Fibroblast of lung (primary cell): ENCODE measurements at places on chromosomes 3 and 15.

DNA sequence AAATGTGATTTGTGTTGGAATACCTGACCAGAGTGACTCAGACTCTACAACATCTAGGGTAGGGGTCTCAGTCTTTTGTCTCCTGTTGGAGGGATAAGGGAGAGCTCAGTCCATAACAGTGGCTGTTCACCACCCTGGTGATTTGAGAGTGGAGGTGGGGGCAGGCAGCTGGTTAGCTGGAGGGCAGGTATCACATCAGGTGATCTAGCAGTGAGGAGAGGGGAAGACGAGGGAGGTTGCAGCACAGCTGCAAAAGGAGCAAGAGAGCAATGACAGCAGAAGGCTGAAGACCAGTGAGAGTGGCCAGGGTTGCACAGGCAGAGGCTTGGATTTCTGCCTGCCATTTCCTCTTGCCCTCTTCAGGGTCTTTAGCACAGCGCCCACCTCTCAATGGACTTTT lies 38.4 kb downstream of the PLCL2 start:
- DNase-seq: no peak

DNA sequence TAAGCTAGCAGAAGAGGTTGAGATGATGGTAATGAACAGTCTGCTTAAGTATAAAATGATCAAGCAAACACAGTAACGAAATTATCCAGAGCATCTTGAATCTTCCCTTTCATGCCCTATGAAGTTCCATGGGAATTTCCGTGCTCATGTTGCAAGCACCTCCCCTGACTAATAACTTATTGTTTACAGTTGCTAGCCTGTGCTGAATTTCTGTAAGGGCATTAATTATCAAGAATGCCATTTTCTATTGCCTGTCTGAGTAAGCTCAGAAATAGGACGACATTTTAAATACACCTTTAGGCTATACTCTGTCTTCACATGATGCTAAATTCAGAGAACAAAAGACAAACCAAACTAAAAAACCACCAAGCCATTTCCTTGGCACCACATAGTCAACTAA lies 257.5 kb upstream of the LRTM1 start:
- peak; percentile 64 for DNase-seq

DNA sequence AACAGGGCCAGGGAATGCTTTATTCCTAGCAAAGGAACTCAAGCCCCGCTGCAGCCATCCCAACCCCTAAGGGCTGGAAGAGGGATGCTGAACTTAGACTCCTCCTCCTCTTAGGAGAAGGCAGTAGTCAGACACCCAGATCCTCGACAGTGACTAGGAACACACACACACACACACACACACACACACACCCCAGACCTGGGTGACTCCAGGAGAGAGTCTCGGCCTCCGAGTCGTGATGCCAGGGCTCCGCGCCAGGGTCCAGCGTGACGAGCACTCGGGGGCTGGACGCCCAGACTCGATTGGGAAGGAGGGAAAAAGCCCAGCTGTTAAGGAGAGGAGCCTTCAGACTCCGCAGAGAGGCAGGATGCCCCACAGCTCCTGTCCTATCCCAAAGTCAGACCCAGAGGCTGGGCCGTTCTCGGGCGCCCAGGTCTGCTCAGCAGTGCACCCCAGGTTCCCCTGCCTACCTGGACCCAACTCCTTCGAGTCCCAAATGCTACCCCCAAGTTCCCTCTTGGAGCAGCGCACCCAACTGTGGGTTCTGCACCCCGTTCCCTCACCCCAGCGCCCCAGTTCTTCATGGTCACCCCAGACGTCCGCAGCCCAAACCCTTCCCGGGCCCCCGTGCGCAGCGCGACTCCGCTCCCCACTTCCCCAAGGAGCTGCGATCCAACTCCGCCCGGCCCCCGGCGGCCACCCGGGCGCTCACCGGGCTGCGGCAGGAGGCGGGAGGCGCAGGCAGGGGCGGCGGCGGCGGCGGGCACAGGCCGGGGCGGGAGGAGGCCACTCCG lies 421 bp downstream of the BMF start:
- DNase-seq: peak; percentile 66

DNA sequence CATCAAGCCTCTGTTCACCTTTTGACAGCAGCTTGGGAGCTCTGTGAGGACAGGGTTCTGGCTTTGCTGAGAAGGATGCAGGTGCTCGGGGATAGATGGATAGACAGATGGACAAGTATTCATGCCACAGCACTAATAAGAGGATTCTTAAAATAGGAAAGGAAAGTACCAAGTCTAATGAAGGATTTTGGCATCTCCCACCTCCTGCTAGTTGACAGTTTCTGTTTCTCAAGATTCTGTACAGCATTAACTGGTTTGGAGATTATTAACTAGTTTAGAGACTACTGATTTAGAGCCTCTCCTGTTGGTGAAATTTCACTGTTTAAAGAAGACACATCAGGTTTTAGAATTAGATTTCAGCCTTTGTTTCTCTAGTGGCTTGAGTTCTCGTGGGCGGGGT lies 152.3 kb downstream of the CACNA1D start:
- DNase-seq: no peak

DNA sequence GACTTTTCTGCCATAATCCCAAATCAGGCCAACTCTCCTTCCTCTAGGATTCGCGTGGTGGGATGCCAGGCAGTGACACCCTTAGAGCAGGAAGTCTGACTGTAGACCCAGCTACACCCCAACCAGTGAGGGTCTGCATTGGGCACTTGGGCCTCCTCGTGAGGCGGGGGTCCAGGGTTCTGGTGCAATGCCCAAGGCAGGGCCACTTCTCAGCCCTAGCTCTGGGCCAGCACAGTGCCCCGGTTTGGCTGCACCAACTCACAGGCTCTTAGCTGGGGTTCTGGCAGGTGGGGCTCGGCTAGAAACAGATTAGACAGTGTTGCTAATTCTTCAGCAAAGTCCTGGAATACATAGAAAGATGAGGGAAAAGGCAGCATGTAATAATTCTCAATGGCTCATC lies 12.7 kb downstream of the CDAN1 start:
- DNase-seq: no peak

DNA sequence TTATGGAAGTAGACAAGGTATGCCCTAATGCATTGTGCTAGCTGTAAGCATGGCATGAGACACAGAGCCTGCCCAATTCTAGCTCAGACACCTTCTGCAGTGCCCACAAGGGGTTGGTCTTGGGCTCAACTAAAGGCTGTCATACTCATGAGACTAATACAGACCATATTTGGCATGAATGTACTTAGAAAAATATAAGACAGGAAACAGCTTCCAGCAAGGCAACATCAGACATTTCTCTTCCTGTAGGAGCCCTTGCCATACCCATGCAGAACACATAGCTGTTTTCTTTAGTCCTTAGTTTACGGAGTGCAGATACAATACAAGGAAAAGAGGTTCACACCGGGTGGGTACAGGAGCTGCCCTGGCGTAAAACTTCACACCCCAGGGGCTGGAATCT lies 30.5 kb upstream of the NR1I2 start:
- no peak for DNase-seq

DNA sequence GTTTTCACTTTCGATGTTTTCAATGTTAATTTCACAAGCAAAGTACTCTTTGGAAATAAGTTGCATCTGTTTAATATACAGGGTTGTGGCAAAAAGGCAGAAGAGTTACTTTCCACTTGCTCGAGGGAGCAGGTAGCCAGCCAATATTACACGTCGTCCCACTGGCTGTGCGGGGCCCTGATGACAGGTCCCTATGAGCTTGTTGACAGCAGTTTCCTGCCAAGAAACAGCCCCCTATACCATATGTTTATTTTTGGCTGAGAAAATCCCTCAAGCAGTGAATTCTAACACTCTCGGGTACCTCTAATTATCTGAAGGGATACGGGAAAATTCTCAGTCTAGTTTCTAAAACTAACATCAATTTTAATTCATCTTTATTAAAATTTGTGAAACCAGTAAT lies 116.8 kb upstream of the SGO1 start:
- DNase-seq: no peak

DNA sequence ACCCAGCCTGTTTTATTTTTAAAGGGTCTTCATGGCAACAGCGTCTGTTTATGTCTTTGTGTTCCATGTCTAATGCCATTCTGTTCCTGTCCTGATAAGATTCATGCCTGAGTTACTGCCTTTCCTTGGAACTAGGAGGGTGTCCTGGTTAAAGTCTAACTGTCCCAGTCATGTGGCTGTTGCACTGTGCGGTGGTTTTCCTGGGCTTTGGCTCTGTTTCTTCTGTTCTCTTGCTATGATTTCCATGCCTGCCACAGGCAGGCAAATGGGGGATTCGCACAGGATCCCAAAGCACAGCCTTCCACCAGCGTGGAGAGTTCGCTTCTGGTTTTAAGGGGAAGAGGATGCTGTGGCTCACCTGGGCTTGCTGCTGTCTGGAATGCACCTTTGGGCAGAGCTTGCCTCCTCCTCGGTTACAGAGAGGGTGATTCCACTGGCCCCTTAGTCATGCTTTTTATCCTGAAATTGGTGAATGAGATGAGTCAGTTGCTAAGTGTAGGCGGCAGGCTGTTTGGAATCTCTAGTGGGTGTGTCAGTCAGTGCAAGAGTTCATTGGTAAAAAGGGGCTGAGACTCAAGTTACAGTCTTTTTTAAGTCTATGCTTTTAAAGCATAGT lies 86.8 kb downstream of the CCK start:
- DNase-seq: peak; percentile 95

- no peak for DNase-seq
These were observed 98.5 kb upstream of the C3orf80 start for GRCh38 chr3:160126761-160127160.

- DNase-seq: peak; percentile 2
These were observed 69.7 kb upstream of the LINGO1 start for GRCh38 chr15:77702211-77702957.

GRCh38 chr3:178525251-178525650 lies 11.0 kb upstream of the KCNMB2 start:
- DNase-seq: peak; percentile 71

- DNase-seq: no peak
These were observed 14.3 kb downstream of the CXCR6 start for GRCh38 chr3:45957586-45957985.

DNA sequence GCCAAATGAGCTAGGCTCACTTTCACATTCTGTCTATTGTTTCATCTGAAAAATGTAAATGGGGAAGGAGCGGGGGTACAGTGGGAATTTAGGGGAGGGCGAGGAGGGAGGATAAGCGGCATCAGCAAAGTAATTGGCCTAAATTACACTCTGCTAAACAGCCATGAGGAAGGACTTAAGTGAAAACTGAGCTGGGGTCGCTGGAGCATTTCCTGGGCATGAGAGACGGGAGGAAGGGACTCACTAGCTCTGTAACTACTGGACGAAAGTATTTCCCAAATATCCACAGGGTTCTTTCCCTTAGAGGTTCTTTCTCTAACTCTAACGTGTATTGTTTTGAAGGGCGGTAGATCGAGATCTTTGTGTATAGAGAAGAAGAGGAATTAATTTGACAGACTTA lies 418.0 kb downstream of the SOX2 start:
- DNase-seq: no peak

DNA sequence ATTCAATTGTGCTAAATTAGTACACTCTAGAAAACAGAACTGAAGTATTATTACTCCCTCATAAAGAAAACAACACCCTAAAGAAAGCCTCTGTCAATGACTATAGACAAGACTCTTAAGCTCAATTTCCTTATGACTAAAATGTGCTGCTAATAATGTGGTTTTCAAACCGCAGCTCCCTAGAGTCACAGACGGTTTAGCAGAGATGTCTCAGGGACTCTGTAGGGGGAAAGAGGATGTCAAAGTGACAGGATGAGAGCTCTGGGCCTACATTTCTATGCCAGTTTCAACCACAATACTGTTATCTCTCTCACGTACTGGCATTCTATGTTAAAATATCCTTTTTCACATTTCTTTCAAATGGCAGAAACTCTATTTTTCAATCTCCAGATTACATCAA lies 37.6 kb upstream of the WDR49 start:
- DNase-seq: no peak

- no peak for DNase-seq
These were observed 165.0 kb downstream of the NR1D2 start for GRCh38 chr3:24110051-24110450.

DNA sequence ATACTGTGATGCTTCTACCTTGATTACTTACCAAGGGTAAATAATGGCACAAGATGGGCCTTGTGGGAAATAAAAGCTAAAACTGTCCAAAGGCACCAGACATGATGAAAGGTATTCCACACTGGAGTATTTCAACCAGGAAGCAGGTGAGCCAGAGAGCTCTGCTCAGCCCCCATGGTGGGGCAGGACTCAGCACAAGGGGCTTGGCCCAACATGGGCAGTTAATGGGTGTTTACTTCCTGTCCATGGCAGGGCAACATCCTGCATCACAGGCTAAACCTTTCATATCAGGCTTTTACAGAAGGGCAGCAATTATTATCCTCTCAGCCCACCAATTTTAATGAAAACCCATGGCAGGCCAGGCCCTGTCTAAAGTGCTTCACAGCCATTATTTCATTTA lies 38.2 kb downstream of the MAGI1 start:
- DNase-seq: no peak

DNA sequence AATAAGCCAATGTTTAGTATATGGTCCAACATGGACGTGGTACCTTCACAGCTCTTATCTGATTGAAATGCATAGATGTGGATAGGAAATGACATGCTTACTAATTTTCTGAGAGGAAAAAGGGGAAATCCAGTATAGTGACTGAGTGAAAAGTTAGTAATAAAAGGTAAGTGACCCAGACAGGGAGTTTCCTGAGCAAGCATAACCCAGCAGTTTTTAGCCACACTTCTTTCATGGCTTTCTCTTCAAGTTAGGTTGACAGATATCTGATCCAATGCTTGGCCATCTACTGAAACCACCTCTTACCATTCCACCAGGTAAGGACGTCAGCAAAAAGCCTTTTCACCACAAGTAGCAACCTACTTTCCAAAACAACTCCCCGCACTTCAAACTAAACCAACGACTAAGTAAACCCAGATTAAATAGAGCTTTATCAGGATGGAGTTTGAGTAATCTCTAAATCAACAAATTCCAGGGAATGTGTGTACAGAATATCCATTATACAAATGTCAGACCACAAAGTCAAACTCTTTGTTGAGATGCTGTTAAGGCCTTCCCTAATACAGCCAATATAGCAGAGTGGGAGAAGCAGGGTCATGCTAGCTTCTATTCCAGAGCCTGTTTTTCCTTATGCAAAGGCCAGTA lies 329.7 kb downstream of the RORA start:
- DNase-seq: no peak

DNA sequence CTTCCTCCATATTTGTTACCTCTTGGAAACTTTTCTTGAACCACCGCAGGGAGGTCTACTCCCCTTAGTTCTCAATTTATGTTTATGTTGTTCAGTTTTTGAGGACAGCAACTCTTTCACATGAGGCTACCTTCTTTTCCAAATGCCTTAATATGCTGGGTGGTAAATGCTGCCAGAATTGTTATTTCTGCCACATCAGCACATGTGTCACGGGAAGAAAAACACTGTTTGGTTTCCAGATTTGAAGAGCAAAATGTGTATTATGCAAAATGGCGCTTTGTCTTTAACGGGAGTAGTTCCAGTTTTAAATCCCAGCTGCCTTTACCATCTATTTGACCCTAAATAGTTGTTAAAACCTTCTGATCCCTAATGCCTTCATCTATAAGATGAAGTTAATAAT lies 606.2 kb upstream of the TBL1XR1 start:
- DNase-seq: no peak
